ENCODE measurements at places on chromosomes 13 and 19.

DNA sequence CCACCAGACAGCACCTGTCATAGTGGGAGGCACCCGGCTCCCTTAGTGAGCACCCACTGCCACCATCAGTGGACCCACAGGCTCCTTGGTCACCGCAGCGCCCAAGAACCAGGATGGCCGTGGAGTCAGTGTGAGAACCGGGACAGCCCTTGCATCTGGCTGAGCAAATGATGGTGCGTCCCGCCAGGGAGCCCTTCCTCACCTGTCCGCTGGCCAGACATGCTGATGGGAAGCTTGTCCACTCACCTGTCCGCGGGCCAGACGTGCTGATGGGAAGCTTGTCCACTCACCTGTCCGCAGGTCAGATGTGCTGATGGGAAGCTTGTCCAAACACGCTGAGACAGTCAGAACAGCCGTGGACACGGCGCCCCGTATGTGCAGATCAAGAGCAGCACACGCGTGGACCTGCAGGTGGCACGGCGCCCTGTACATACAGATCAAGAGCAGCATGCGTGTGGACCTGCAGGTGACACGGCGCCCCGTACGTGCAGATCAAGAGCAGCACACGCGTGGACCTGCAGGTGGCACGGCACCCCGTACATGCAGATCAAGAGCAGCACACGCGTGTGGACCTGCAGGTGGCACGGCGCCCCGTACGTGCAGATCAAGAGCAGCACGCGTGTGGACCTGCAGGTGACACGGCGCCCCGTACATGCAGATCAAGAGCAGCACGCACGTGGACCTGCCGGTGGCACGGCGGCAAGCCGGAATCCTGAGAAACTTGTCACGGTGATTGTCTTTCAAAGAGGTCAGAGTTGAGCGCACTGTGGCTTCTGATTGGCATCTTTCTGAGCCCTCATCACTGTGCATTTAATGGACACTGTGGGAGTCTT lies 40.7 kb upstream of the DCUN1D2 start:
- no peak for DNase-seq

GRCh38 chr13:57452228-57452627 lies 179.3 kb upstream of the PCDH17 start:
- DNase-seq, result no peak

DNA sequence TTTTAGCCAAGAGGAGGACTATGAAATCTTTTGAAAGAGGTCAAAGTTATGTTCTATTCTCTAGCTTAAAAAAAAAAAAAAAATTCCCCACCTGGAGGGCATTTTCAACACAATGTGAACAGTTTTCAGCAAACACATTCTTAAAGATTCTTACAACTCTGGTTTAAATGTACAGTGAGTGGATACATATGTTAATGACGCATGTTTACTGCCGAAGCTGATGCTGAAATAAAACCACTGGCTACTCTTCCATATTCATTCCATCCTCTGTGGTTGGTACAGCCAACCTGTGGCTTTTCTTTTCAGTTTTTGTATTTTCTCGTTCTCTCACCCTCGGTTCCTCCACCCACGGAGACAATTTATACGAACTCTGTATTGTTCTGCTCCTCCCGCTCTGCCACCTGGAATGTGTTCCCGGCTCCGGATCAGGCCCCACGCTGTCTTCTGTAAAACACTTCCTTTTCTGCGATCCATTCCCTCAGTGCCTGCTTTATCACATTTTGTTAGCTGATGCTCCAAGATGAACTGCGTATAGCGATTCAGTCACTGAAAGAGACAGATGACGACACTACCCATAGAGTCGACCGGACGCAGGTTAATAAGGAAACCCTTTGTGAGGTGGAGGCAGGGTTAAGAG lies 466.4 kb upstream of the ARGLU1 start:
- DNase-seq, result no peak

GRCh38 chr13:25920277-25920676 lies 131.5 kb downstream of the SHISA2 start:
- no peak for DNase-seq

- no peak for DNase-seq
Observed at GRCh38 chr19:18308051-18308947, 14.6 kb downstream of the LSM4 start.

DNA sequence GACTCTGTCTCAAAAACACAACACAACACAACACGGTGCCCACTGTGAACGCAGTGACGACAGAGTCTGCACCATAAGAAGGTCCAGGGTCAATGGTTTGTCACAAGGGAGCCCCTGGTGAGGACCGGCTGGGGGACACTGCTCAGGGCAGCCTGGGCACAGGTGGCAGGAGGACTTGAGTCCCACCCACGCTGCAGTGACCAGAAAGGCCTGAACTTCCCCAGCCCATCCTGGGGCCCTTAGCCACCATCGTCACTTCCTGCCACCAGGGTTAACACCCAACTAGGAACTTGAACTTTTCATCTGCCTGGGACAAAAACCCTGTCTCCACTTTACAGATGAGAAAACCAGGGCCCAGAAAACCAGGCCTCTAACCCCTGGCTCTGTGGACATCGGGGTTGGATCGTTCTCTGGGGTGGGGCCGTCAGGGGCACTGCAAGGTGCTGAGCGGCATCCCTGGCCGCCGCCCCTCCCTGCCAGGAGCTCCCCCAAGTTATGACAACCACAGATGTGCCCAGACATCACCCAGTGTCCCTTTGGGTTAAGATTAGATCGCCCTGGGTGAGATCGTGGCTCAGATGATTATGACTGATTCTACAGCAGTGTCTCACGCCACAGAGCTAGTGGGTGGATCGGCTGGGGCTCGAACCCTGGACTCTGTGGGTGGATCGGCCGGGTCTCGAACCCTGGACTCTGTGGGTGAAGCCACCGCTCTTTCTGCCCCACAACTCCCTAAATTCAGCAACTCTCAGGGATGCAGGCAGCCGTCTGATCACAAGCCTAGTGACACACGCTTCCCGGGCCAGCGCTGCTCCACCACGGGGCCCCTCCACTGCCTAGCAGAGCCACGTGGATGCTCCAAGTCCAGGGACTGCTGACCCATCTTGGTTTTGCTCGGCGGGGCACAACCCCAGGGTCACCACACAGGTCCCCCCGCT lies 14.0 kb downstream of the MOB3A start:
- no peak for DNase-seq

DNA sequence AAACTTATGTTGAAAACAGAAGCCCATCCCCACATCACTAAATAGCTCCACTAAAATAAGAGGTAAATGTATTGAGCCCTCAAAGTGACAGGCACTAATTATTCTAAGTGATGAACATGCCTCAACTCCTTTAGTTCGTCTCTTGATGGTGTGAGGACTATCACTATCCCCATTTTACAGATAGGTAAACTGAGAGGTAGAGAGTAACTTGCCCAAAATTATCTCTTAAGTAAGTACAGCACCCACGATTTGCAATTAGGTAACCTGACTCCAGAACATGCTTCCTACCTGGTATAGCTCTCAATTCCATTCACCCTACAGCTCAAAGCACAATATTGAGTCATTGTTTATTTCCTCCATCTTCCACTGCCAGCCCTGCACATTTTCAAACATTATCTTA lies 12.7 kb downstream of the ZAR1L start:
- DNase-seq, result no peak
